Muscle of leg (tissue), 16 donors: ENCODE measurements at places on chromosomes 12 and 14.

GRCh38 chr12:100345020-100345767, 11.7 kb upstream of the SLC17A8 start:
- no peak for DNase-seq

DNA sequence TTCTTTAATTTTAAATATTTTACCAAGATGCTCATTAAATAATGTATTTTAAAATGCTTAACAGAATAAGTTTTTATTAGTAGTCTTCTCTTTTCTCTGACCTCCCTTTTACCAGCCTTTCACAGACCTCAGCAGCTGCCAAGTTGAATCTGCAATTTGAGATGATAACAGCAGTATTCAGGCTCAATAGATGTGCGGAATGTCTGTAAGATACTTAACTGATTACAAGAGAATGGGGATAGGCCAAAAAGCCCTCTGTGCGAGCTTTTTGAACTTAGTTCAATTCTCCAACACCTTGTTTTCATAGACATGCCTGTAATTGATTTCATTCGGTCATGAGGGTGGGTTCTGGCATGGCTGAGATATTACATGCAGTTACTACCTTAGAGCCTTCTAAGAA, 277.2 kb downstream of the TMTC2 start:
- no peak for DNase-seq

GRCh38 chr12:129101404-129101803, 248.1 kb downstream of the GLT1D1 start:
- no peak for DNase-seq

- DNase-seq: no peak
Measured at GRCh38 chr14:27371868-27372267, 774.0 kb upstream of the NOVA1 start.

- DNase-seq: no peak
Measured at GRCh38 chr12:107731366-107731765, 29.6 kb downstream of the PRDM4 start.
